Type B pancreatic cell (in vitro differentiated cells): ENCODE measurements at places on chromosomes 11 and 22. TPM values are rescaled to one million over a fixed set of nuclear protein-coding genes. Genes with fewer than 3 reads are reported as not detected.

DNA sequence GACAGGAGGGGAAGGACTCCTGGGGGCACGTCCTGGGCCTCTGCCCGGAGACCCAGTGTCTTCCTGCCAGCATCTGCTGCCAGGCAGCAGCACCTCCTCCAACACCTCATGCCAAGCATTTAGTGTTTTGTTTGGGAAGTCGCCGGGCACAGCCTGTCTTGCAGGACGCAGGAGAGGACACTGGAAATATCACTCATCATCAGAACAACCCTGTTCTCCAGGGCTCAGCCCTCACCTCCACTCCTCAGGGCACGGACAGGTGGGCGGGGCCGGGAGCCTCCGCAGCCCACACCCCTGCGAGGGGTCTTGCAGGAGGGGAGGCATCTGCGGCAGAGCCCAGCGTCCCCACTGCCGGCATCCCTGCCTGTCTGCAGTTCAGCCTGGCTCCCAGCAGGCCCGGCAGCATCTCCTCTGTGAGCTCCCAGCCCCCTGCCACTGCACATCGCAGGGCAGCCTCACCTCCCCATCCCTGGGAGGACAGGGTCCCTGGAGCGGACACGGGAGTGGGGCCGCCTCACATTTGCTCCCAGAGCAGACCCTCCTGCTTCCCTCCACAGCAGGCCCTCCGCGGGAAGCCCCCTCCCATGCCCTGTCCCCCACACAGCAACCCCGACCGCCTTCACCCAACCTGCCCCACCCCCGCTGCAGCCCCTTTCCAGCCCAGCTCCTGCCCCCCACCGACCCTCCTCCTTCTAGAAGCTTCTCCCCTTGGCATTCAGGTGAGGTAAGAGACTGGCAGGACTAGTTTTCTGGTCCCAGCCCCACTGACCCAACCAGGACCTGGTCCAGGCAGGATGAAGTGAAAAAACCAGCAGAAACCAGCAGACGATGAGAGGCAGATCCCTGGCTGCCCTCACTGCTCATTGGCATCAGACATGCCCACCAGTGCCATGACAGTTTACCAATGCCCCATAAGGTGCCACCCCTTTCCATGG, 72.7 kb downstream of the BRD1 start:
- no peak for DNase-seq

TIRAP gene
- total RNA-seq, result 10.4 and 11.7 TPM in 2 replicates

SVIP gene
- total RNA-seq, result 26.5 and 30.1 TPM in 2 replicates

- DNase-seq, result no peak
Measured at GRCh38 chr11:60455531-60456042, at the start of gene MS4A1. MS4A1 (plus strand) TSS chr11:60455847; CDS start chr11:60462375, 6,528 bp downstream.

DNA sequence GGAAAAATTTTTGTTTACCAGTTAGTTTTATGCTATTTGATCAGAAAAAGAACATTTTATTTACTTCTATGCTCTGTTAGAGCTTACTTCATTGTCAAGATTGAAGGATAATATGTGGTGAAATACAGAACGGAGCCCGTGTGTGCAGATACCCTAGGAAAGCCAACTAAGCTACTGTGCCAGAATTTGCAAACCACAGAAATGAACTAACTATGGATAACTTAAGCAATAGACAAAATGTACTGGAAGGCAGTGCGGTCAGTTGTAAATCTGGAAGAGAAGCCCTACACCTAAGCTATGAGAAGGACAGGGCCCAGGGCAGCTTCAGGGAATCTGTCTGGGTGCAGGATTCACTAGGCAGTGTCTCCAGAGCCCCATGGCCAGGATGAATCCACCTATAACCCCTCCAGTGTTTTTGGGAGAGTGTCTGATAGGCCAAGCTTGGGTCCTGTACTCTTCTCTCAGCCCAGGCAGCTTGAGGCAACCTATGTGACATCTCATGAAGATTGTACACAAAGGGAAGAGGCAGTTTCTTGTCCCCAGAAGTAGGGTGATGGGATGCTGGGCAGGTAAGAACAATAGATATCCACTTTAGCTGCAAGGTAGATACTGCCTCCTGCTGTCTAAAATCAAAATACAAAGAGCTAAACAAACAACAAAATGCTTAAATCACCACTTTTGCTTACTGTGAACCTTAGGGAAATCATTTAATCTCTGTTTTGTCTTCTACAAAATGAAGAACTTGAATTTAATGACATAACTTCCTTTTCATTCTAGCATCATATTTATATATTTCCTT, 12.1 kb downstream of the MMP7 start:
- no peak for DNase-seq

DNA sequence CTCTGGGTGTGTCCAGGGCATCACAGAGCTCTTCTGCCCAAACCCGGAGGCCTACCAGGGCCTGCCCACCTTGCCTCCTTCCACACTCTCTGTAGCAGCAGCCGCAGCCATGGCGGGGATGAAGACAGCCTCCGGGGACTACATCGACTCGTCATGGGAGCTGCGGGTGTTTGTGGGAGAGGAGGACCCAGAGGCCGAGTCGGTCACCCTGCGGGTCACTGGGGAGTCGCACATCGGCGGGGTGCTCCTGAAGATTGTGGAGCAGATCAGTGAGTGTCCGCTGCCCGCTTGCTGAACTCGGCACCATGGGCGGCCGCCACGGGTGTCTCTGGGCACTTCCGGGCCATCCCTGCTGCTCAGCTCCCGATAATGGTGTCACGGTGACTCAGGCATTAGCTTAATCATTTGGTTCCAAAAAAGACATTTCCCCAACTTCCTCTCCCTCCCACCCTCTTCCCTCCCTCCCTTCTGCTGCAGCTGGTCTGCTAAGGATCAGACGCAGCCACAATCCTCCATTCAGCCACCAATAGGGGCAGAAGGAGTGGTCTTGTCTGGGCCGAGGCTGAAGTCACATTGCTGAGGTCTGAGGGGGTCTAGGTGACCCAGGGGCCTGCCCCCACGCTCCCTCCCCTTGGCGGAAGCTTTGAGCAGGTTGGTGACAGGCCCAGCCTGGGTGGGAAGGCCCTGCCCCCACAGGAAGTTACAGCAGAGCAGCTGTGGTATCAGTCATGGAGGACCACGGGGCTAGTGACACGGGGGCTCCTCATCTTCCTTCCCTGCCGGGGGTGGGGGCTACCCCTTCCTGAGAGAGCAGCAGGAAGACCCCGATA, 950 bp downstream of the FERMT3 start:
- no peak for DNase-seq

DNA sequence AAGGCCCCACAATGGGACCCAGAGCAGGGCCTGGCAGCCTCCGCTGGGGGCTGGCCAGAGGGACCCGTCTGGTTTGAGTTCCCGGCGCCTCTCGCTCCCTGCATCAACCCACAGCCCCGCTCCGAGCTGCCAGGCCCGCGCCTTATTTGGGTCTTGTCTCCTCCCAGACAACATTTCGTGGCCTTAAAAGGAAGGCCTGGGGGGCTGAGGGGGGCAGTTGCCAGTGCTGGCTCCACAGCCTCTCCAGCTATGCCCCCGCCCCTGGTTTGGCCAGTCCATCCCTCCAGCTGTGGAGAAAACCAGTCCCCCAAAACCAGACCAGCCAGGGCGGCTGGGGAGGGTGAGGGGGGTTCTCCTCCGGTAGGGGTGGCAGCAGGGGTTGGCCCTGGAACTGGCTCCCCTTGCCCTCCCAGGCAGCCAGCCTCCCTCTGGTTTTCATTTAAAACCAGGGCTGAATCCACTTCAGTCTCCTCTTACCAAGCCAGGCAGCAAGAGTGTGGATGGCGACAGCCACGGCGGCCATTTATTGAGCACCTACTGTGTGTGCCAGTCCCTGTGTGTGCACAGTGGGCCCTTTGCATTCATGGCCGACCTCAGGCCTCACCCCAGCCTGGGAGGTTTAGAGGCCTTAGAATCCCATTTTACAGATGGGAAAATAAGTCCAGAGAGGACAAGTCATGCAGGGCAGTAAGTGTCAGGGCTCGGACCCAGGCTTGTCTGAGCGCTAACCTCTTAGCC, 18.6 kb downstream of the EMID1 start:
- no peak for DNase-seq

DNA sequence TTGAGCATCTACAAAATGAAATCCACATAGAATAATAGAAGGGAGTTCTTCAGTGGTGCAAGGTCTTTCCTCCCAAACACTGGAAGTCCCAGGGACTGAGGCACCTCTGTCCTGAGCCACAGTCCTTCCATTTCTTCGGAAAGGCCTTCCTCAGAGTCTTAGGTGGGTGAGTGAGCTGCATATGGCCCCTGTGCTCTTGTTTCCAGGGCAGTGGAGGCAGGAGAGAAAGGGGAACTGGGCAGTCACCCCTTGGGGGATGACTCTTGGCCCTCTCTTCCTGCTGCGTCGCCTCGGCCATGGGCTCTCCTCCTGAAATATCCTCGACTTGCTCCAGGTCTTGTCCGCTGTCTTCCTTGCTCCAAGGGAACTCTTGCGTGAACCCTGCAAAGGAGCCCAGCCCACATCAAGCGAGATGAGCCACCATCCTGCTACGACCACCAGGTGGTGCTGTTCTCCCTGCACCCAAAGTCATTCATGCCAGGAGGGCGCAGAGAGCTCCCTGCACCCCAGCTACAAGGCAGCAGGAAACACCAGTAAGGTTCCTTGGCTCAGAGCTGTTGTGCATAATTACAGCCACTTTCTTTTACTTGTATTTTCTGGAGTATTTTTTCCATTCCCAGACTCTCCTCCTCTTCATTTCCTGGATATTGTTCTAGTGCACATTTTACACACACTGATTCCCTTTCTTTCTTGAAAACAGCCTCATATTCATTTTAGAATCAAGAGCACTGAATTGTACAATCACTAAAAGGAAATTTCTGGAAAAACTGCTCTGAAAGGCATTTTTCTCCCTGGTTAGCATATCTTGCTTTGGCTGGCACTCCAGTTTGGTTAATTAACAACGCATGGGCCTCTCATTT, 397.8 kb downstream of the OPCML start:
- no peak for DNase-seq

MN1 gene
- 1.7 and 17.0 TPM in 2 replicates for total RNA-seq

DNA sequence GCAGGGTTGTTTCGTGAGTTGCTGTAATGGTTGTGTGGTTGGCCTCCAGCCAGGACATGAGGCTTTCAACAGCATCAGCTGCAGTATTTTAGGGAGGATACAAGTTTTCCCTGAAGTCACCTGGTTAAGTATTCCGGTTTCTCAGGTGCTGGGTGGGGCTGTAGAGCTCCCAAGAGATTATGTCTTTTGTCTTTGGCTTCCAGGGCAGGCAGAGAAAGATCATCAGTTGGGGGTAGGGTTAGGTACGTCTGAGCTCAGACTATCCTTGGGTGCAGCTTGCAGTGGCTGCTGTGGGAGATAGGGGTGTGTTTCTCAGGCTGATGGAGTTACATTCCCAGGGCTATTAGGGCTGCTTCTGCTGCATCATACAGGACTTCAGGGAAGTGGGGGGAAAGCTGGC, 47.5 kb upstream of the MRGPRX1 start:
- no peak for DNase-seq

- DNase-seq, result no peak
Measured at GRCh38 chr22:40070701-40071100, 75.9 kb downstream of the FAM83F start.

MMP13 gene
- not detected in 2 replicates for total RNA-seq

GRCh38 chr11:48341466-48341865, 16.7 kb downstream of the OR4C3 start:
- no peak for DNase-seq

DNA sequence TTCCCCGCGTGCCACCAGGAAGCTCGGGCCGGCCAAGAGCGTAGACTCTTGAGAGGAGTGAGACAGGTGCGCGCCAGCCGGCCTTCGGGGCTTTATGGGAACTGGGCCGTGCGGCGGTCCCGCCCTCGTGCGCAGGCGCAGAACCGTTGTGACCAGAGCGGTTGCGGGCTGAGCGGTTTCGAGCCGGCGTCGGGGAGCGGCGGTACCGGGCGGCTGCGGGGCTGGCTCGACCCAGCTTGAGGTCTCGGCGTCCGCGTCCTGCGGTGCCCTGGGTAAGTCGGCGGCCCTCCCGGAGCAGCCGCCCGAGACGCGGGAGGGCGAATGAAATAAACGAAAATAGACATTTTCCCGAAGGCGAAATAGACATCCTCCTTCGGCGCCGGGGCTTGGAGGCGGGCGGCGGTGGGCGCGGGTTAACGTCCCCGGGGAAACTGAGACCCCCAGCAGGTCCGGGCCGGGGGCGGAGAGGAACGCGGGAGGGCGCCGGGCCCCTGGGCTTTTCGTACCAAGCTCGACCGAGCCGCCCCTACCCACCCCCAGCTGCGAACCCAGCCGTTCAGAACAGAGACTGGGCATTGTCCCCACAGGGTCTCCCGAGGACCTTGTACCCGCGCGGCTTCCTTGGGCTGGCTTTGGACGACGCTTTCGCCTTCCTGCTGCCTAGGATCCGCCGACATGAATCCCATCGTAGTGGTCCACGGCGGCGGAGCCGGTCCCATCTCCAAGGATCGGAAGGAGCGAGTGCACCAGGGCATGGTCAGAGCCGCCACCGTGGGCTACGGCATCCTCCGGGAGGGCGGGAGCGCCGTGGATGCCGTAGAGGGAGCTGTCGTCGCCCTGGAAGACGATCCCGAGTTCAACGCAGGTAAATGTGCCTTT, at the start of gene ASRGL1:
ASRGL1 (plus strand) TSS at position 146 of the 879 bp plus-strand sequence; CDS start at position 676, 530 bp downstream.
- DNase-seq, result peak; percentile 79

NOX4 gene
- 3.4 and 3.7 TPM in 2 replicates for total RNA-seq

DNA sequence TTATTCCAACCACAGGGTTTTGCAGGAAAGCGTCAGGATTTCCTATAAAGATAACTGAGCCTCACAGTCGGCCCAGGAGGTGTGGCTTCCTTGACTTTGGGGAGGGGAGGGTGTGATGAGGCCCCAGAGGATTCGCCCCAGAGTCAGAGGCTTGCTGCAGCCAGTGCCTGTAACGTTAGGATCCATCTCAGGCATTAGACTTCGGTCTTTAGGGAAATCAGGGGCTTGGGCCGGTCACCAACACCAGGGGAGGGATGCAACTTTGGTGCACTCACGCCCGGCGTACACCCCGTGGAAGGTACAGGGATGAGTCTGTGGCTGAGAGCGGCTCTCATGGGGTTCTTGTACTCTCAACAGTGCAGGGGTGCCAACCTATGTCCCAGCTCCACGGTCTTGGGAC, 5.7 kb upstream of the ANO1 start:
- DNase-seq, result peak; percentile 58

PACSIN3 gene
- total RNA-seq, result 52.5 and 77.2 TPM in 2 replicates

SCN2B gene
- 2.8 TPM in 1 of 2 replicates, not detected in the other for total RNA-seq

USP2 gene
- total RNA-seq, result 7.4 and 8.2 TPM in 2 replicates

DNA sequence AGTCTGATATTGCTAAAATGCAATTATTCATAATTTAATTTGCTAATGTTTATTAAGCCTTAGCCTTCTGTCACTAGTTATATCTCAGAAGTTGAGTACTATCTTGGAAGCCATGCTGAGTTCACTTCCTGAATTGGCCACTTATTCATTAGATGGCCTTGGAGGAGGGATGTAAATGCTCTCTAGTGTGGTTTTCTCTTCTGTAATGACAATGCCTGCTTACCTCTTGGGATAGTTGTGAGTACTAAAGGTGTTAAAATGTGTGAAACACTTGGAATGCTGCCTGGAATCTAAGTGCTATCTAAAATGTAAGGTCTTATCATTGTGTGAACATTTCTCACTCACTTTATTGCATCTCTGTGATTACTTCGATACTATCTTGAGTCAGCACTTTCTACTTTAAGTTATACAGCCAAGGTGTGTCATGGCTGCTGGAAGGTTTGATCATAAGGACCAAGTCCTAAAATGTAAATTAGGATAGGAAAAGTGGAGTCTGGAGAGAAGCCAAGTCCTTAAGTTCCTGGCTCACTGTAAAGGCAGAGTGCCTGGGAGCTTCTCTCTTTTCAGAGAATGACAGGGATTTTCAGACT, 12.4 kb downstream of the GLYATL2 start:
- DNase-seq, result no peak

- DNase-seq, result no peak
Measured at GRCh38 chr11:6882751-6883150, 6.3 kb downstream of the OR10A4 start.
